ENCODE measurements at places on chromosomes 7 and 10.

- no peak for DNase-seq
These were observed 569.7 kb upstream of the MKI67 start for GRCh38 chr10:128695931-128696330.

DNA sequence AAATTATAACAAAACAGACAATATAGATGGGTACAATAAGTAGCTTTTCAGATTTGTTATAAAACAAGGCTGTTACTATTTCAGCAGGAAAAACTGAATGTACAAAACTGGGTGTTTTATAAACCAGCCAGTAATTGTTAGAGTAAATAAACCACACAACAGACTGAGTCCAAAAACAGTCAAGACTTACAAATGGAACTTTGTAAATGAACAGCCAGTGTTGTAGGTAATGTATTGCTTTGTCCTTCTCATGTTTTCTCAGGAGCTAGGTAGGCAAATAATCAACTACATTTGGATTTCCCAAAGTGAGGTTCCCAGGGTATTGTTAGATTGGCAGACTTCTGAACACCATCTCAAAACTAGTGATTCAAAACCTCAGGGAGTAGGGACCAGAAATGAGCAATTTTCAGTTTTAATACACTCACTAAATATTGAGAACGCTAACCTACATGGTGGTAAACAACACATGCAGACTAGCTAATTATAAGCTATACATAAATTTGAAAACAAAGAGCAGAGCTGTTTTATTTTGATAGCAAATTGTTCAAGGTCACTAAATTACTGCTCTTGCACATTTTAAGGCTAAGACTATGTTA lies 36.2 kb downstream of the HERPUD2 start:
- DNase-seq, result no peak

DNA sequence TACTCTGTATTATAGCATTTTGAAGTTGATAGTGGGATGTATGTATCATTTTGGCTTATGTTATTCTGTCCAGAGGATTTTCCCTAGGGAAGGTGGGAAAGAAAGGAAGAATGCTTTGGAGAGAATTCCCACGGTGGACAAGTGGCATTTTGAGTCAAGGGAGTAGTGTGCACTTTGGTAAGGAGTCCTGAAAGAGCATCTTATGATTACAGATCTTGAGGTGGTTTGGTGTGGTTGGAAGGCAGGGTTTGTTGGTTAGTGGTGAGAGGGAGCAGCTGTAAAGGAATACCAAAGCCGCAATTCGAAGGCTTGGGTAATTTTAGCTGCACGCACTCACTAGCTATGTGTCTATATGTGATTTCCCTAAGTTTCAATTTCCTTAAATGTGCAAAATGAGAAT lies 16.1 kb downstream of the CCSER2 start:
- no peak for DNase-seq

- no peak for DNase-seq
These were observed 150.4 kb upstream of the NEBL start for GRCh38 chr10:21047511-21047910.

DNA sequence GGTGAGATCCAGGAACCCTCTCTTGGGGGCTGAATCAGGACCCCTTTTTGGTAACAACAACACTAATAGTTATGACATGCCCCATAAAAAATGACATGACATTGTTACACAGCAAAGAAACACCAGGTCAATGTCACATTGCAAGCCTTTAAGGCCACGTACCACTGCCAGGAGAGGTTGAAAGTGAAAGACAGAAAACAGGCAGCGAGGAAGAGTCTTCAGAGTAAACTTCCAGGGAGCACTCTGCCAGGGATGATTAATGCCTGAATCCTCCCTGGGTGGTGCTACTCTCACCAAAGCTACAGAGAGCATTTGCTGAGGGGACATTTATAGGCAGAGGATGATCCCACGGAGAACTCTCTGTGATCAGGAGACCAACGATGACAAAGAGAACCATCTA lies 551.6 kb downstream of the CALN1 start:
- DNase-seq, result no peak

DNA sequence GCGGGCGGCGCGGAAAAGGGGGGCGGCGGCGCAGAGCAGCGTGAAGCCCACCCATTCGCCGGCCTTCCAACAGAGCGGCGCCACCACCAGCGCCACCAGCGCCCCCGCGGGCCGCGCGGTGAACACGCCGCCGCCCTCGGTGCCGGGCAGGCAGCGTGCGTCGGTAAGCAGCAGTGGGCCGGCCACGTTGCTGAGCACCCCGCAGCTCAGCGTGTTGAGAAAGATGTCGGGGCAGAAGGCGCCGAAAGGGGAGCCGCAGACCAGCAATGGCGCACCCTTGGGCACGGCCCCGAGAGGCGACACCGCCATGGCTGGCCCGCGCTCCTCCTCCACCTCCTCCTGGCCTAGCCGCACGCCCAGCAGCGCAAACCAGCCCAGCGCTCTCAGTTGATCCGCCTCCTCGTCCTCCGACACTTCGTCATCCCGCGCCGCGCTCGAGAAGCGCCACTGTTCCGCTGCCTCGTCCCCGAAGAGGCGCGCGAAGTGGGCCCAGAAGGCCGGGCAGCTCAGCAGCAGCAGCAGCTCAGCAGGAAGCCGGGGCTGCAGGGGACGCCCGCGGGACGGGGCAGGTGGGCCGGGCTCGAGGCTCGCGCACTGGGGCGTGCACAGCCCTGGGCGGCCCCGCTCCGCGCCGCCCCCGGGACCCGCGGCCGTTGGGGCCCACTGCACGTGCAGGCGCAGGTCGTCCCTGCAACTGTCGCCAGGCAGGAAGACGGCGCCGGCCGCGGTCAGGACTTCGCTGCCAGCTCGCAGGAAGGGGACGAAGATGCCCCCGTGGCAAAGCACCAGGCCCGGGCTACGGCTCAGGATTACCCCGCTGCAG lies 623 bp downstream of the TYSND1 start:
- DNase-seq, result peak; percentile 45

GRCh38 chr7:91850455-91850854 lies 30.0 kb downstream of the MTERF1 start:
- no peak for DNase-seq

GRCh38 chr7:146499970-146500369 lies 383.4 kb downstream of the CNTNAP2 start:
- DNase-seq, result no peak

- no peak for DNase-seq
These were observed 36.4 kb downstream of the GDI2 start for GRCh38 chr10:5776881-5777197.

DNA sequence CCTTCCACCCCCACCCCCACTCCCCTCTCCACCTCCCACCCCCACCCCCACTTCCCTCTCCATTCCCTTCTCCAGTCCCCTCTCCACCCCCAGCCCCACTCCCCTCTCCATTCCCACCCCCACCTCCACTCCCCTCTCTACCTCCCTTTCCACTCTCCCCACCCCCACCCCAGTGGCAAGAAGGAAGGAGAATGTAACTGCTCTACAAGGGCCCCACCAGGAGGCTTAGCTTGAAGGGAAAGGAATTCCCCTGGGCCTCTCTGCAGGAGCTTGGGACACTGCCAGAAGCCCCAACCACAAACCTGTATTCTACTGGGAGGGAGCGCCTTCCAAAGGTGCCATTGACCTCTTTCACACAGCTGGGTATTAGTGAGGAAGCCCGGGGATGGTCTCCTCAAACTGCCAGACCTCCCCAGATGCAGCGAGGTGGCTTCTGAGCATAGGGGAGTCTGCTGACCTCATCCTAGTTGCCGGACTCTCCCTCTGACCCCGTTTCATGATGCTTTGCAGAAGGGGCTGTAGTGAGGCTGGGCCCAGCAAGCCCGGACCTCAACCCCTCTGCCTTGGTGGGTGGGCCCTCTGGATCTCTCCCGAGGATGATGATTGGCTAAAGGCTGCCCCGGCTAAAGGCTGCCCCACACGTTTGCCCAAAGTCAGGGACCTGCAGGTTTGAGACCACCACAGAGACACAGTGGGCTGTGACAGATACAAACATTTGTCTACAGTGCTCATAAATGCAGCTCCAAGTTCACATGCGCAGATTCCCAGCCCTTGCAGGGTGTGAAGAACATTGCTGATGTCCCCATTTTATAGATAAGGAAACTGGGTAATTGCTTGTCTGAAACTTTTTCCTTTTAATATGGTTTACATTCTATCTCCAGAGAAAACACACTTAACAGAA lies 2.9 kb downstream of the DEPP1 start:
- no peak for DNase-seq

- DNase-seq, result no peak
These were observed 2.9 kb upstream of the HKDC1 start for GRCh38 chr10:69217119-69217754.

GRCh38 chr7:101154693-101155102 lies 422 bp downstream of the AP1S1 start:
- DNase-seq, result no peak

GRCh38 chr10:119265691-119266090 lies 58.3 kb downstream of the GRK5 start:
- DNase-seq, result no peak

DNA sequence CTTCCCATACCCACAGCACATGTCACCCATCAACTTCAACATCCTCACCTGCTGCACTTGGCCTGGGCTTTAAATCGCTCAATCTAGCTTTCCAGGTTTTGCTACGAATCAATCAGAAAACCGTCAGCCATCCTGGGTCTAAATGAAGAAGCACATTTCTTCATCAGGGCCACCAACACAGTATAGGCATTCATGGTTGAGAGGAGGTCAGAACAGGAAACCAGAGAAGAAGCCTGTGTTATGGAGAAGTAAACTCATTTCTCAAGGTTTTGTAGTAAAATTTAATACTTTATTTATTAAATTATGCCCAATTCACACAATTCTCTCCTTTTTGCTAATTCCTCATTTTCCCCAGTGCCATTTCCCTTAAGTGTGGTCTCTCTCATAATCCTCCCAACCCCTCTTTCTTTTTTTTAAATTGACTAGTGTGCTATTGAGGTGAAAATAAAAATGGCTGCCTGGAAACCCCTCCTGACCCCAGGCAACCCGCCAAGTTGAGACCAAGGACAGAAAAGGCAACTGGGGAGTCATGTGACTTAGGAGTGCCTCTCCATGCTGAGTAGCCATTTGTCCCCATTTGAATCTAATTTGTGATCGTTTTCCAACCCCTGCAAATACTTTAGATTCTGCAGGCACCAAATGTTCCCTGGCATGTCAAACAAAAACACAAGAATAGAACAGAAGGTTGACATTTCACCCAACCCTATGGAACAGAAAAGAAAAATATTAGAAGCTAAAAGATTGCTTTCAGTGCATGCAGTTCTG lies 181.1 kb upstream of the NAMPT start:
- DNase-seq, result no peak

- DNase-seq, result no peak
These were observed 398.6 kb downstream of the GPAM start for GRCh38 chr10:111784946-111785465.

- no peak for DNase-seq
These were observed 302.6 kb downstream of the KLF6 start for GRCh38 chr10:3482200-3482993.

DNA sequence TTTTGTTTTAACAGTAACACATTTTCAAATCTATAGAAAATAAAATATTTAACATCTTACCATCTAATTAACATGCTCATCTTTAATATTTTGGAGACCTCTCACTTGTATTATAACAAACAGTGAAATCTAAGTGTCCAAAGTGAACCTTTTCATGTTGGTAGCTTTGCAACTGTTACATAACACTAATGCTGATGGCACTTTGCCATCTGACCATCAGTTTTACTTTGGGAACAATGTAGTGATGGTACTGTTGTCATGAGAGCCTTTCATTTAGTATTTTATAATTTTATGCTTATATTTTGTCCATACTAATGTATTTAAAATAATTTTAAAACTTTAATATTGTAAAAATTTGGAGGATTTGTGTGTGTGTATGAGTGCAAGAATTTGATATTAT lies 1017.0 kb upstream of the KCND2 start:
- DNase-seq, result no peak

DNA sequence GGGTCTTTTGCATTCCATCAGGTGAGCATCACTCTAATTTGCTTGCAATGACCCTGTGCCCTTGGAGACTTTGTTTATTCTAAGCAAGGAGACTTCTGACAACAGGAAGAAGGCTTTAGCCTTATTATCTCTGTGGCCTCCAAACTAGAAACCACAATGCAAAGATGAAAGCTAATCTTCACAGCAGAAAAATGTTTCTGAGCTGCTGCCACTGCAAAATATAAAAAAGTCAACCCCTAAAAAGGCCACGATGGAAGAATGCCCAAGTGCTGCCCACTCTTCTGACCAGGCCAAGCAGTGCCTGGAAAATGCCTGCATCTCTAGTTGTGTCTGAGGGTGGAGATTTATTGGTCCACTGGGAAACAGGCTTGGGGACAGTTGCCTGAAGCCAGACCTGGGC lies 299.9 kb downstream of the C7orf25 start:
- DNase-seq, result no peak

DNA sequence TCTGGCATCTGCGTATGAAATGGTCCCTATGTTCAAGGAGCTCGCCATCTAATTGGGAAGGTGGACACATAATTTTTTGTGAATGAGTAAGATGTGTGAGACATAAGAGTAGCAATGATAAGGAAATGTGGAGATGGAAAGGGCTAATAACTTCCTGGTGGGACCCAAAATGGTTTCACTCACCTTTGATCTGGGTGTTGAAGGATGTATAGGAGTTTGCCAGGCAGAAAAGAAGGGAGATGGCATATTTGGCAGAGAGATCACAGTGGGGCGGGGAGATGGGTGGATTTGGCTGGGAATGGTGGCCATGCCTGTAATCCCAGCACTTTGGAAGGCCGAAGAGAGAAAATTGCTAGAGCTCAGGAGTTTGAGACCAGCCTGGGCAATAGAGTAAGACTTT lies 4.5 kb downstream of the POP7 start:
- DNase-seq, result no peak

GRCh38 chr7:46660402-46660980 lies 739.4 kb upstream of the IGFBP3 start:
- DNase-seq, result no peak

DNA sequence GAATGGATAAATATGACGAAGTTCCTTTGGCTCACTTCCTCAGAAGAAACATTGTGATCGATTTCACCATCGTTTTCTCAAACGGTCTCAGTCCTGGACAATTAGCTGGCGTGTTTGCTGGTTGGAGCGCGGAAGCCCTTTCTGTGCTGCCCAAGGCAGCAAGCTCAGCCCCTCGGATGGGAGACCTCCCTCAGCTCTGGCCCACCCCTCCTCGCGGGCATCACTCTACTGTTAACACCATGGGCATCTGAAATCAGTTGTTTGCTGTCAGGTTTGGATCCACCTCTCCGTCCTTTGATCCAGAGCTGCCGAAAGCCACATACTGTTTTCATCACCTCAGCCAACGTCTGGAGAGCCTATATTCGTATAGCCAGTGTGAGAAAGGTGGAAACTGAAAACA lies 68.2 kb downstream of the C10orf143 start:
- DNase-seq, result no peak

- DNase-seq, result no peak
These were observed 79.5 kb downstream of the TCERG1L start for GRCh38 chr10:131231965-131232541.

DNA sequence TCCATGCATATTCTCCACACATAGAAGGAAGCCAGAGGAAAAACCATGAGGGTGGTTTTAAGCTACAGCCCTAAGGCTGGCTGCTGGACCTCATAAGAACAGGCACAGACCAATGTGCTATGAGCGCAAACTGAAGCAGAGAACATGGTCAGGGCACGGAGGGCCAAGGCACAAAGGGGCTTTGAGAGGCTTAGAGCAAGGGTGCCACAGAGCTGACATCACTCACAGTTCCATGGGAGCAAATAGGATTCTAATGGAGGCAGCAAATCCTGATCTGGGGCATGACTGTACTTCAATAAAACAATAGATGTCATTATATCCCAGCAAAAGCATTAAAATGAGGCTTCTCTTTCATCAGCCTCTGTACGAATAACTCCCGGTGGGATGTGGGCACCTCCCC lies 162.4 kb downstream of the COBL start:
- DNase-seq, result no peak

GRCh38 chr7:129948338-129948737 lies 4.4 kb downstream of the UBE2H start:
- no peak for DNase-seq

GRCh38 chr10:32161586-32161985 lies 105.4 kb upstream of the KIF5B start:
- DNase-seq, result no peak
